ENCODE measurements at places on chromosomes 4 and X.

GRCh38 chr4:83320548-83320947, 14.1 kb downstream of the HPSE start:
- peak; percentile 72 for DNase-seq

- no peak for DNase-seq
These were observed 58.2 kb downstream of the RAB40AL start for GRCh38 chrX:102995316-102995715.

GRCh38 chrX:47384502-47384901, 14.1 kb downstream of the ZNF157 start:
- peak; percentile 72 for DNase-seq

DNA sequence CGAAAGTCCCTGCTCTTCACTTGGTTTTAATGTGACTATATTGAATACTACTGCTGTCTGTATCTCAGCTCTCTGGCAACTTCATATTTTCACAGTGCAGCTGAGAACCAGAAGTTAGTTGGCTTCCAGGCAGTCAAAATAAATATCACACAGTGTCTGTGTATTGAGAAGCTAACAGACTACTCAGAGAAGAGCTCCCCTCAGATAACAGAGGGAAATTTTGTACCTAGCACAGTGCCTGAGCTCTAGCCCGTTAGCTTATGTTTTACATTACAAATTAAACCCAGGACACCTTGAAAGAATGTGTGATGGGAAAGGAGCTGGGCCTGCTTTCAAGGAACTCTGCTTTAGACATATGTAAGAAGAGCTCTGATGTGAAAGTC, 22.7 kb downstream of the JADE1 start:
- DNase-seq: no peak

DNA sequence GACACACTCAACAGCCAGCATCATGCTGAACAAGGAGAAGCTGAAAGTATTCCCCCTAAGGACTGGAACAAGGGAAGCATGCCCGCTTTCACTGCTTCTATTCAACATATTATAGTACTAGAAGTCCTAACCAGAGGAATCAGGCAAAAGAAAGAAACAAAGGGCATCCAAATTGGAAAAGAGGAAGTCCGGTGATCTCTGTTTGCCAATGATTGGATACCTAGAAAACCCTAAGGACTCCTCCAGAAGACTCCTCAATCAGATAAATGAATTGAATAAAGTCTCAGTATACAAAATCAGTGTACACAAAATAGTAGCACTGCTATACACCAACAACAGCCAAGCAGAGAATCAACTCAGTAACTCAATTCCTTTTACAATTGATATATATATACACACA, 44.8 kb downstream of the ARFIP1 start:
- DNase-seq: no peak

DNA sequence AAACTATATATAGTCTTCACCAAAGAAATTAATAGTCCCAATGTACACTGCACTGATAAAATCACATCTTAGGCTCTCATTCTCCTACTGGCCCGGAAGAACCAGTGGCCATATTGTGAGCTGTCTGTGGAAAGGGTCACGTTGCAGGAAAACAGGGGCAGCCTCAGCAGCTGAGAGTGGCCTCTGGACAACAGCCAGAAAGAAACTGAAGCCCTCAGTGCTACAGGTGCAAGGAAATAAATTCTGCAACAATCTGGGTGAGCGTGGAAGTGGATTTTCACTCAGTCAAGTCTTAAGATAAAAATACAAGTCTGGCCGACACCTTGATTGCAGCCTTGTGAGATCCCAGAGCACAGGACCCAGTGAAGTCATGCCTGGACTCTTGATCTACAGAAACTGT, 3.2 kb upstream of the SLC25A14 start:
- DNase-seq: no peak

GRCh38 chr4:170025523-170026252, 507 bp downstream of the MFAP3L start:
- peak; percentile 22 for DNase-seq

GRCh38 chr4:140136509-140136908, 17.5 kb downstream of the MAML3 start:
- peak; percentile 69 for DNase-seq

DNA sequence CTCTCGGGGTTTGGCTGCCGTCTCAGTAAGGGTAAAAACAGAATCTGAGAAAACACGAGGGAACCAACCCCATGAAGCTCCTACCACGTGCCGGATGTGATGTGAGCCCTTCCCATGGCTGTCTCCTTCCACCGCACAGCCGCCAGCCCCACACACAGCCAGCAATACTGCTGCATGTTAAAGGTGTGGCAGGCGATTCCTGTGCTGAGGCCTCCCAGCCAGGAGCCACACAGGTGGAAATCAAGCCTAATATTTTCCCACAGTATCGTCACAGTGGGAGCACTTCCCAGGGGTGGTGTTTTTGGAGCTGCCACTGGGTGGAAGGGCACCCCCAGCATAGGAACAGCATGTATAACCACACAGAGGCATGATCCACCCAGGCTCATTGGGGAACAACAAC, 77.5 kb downstream of the SLC2A9 start:
- no peak for DNase-seq

- no peak for DNase-seq
These were observed 16.8 kb downstream of the ARHGAP6 start for GRCh38 chrX:11648705-11649519.

- DNase-seq: peak; percentile 52
These were observed 3.7 kb downstream of the LIMCH1 start for GRCh38 chr4:41541687-41542094.

DNA sequence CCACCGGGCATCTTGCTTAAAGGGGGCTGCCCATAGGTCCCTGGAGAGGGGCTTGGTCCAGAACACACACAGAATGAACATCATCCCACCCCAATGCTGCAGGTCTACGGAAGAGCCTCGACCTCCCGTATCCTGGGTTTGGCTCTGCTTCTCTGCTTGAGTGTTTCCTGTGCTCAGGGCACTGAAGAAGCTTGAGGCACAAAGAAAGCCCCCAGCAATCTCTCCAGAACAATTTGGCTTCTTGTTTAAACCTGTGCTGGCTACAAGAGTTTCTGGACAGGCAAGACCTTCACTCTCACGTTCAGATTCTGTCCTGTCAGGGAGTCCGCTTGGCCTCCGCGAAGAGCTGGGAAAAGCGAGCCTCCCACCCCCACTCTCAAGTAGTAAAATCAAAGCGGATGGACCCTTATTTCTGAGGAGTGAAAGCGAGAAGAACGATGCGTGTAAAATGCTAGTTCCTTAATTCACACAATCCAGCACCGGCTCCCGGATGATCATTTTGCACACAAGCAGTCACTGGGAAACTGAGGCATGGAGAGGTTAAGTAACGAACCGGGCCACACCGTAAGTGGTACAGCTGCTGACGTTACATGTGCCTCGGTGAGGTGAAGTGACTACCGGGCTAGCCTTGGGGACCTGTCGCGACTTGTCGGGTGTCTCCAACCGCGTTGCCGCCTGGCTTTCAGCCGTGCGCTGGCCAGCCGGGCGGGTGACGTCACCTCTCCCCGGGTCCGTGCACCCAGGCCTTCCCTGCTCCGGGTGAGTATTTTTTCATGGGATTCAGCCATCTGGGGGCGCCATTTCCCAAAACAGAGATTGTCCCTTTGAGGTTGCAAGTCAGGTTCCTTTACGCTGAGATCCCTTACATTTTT, 3.1 kb upstream of the SFRP2 start:
- DNase-seq: peak; percentile 42

DNA sequence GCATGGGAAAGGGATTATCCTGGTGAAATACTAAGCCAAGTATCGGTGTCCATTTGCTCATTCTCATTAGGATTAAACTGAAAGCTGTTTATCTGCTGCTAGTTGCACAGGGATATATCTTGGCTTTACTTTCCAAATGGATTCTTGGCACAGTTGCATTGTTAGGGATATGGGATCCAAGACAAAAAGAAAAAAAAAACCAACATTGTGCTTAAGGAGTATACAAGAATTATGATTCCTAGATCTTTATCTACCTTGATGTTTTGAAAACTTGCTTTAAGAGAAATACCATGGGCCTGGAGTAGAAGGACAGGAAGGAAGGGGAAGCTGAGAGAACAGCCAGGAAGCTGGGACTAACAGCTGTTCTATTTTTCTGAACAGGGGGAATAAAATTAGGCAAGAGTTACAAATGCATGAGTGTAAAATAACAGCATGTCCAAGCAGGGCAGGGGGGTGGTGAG, 107.6 kb downstream of the ATXN3L start:
- DNase-seq: peak; percentile 59

DNA sequence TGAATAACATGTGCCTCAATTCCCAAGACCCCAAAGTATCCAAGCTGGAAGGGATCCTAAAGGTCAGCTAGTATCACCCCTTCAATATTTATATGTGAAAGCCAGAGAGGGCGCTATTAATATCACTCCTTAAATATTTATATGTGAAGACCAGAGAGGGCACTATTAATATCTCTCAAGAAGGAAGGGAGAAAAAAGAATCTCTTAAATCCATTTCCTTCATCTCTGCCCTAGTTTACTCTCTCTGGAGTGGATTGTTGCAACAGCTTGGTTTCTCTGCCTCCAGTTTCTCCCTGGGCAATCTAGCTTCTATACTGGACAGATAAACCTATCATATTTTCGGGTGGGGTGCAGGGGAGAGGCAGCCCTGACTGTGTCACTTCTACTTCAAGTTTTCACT, 31.6 kb upstream of the MSN start:
- DNase-seq: no peak

DNA sequence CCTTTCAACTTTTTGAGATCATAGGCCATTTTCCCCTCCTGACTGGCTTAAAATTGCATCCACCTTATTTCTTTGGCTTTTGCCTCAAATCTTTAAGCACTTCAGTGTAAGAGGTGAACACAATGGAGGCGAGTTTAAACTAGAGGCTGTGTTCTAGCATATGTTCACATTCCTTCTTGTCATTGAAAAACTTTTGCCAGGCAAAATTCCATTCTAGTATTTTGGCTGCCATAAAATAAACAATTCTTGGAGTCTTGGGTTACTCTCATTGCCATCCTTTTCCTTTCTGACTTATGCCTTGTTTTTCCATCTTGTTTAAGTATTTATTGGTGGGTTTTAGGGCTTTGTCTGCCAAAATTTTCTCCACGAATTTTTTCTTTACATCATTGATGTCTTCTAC, 137.3 kb upstream of the ANXA10 start:
- peak; percentile 6 for DNase-seq

GRCh38 chr4:7280926-7281690, 88.8 kb downstream of the SORCS2 start:
- no peak for DNase-seq

DNA sequence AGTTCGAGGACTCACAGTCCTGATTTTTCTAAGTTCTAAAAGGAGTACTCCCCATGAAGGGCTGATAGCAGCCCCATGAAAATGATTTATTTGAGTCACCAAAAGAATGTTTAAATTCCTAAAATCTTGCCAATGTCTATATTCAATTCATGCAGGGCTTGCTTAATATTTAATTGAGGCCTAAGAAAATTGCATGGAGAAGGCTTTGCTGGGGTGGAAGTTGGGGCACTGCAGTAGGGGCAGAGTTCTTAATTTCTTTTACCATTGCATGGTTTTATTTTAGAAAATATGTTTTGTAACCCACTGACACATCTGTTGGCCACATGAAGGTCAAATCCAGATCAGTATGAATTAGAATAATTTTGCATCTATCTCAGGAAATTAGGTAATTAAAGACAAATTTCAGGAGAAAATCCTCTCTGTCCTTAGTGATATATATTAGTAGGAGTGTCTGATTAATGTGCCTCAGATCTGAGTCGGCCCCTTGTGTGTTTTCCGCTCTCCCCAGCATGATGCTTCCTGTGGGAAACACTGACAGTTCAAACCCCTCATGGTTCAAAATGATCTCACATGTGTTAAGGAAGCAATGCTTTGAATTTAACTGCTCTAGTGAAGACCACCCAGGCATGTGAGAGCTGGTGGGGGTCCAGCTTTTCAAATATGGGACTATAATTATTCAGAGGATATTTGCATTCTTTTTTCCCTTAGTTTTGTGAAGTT, 54.0 kb upstream of the EGFL6 start:
- DNase-seq: no peak

- no peak for DNase-seq
These were observed 459.6 kb upstream of the ATOH1 start for GRCh38 chr4:93368968-93369367.

GRCh38 chr4:90120037-90120436, 7.2 kb upstream of the CCSER1 start:
- no peak for DNase-seq

DNA sequence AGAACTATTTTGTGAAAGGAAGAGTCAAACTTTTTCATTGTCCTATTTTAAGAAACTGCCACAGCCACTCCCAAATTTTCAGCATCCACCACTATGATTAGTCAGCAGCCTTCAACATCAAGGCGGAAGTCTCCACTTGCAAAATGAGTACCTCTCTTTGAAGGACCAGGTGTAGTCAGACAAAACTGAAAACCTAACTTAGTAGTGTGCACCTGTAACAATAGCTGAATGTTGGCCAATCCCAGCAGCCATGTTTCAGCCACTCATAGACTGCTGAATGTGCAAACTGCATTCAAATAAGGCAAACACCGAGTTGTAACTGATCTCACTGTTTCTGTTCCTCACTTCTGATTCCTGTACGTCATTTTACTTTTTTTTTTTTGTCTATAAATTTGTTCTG, 341.1 kb downstream of the IL15 start:
- DNase-seq: peak; percentile 1

DNA sequence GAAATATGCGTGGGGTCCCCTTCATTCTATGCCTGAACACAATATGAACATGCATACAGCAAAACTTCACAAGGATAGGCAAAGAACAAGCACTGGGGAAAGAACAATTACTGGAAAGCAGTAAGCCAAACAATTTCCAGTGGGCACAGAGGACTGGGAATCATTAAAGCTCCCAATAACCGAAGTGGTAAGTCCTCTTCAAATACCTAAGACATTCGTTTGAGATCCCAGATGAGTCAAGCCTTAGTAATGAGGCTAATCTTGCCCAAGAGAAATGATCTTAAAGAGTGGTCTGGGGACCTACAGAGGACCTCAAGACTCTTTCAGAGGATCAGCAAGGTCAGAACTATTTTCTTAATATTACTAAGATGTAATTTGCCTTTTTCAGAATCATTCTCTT, 28.6 kb downstream of the ANAPC10 start:
- DNase-seq: no peak

GRCh38 chr4:212438-213188, 88.3 kb downstream of the ZNF718 start:
- DNase-seq: peak; percentile 83

DNA sequence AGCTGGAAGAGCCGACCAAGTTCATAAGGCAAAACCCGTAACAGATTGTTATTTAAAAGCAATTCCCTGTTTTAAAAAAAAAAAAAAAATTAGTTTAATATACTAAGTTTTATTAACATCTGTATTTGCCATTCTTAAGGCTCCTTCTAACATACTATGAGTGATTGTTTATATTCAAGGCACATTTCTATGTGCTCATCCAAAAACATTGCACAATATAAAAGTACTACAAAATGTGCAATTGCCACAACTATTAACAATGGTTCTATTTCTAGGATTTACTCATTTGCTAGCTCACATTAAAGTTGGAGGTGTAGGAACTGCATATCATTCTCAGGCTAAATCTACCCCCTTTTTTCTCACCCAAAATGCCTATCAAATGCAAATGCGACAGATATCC, 46.1 kb downstream of the CNOT6L start:
- DNase-seq: peak; percentile 8

GRCh38 chr4:158068068-158068467, 104.8 kb downstream of the GASK1B start:
- DNase-seq: peak; percentile 62
